ENCODE measurements at places on chromosomes 7 and 10. TPM values are rescaled to one million over a fixed set of nuclear protein-coding genes. Genes with fewer than 3 reads are reported as not detected.

DNA sequence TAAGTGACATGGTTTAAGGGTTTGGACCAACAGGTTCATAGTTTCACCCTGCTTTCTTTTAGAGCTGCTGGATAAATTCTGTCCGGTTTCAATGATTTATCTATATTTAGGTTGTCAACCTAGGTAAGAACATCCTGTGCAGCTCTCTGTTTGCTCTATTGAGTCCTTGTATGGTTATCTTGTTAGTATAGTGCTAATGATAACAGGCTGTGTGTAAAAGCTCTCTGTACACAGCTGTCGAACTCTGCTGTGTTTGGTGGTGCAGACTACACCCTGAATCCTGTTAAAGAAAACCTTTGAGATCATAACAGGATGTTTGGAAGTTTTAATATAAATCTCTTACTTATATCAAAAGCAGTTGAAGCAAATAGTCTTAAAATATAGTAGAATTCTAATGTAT, 219.2 kb downstream of the SDK1 start:
- no peak overlapping the region for H3K4me3 ChIP-seq
- H3K36me3 ChIP-seq = no peaks in the 10 kb centered on the region
- no peak overlapping the region for H3K27ac ChIP-seq
- no peaks in the 10 kb centered on the region for H3K27me3 ChIP-seq

GRCh38 chr10:10141782-10142382, 875.8 kb upstream of the CELF2 start:
- H3K36me3 ChIP-seq = no peaks in the 10 kb centered on the region
- no peak for DNase-seq
- no peaks in the 10 kb centered on the region for H3K4me1 ChIP-seq
- no peak overlapping the region for H3K27ac ChIP-seq
- H3K27me3 ChIP-seq = no peaks in the 10 kb centered on the region

- H3K27me3 ChIP-seq = no peaks in the 10 kb centered on the region
- H3K27ac ChIP-seq = no peak overlapping the region
- H3K36me3 ChIP-seq = no peaks in the 10 kb centered on the region
- H3K4me3 ChIP-seq = no peak overlapping the region
- no peak for DNase-seq
Observed at GRCh38 chr7:13897819-13898218, 91.6 kb downstream of the ETV1 start.

GRCh38 chr7:8056439-8056838, 87.8 kb downstream of the GLCCI1 start:
- DNase-seq = no peak
- H3K36me3 ChIP-seq = peaks cover 25% of the 10 kb centered on the region
- H3K27me3 ChIP-seq = no peaks in the 10 kb centered on the region
- H3K4me3 ChIP-seq = no peak overlapping the region
- no peak overlapping the region for H3K27ac ChIP-seq

GRCh38 chr7:7212612-7213011, 30.3 kb downstream of the C1GALT1 start:
- H3K4me1 ChIP-seq = peaks cover 6% of the 10 kb centered on the region
- H3K36me3 ChIP-seq = no peaks in the 10 kb centered on the region
- H3K4me3 ChIP-seq = no peak overlapping the region

GRCh38 chr10:14601872-14602725, 172.6 kb downstream of the FAM107B start:
- peaks cover 55% of the 10 kb centered on the region for H3K4me1 ChIP-seq
- H3K4me3 ChIP-seq = peak overlapping the region; percentile 85
- DNase-seq = peak; percentile 83

DNA sequence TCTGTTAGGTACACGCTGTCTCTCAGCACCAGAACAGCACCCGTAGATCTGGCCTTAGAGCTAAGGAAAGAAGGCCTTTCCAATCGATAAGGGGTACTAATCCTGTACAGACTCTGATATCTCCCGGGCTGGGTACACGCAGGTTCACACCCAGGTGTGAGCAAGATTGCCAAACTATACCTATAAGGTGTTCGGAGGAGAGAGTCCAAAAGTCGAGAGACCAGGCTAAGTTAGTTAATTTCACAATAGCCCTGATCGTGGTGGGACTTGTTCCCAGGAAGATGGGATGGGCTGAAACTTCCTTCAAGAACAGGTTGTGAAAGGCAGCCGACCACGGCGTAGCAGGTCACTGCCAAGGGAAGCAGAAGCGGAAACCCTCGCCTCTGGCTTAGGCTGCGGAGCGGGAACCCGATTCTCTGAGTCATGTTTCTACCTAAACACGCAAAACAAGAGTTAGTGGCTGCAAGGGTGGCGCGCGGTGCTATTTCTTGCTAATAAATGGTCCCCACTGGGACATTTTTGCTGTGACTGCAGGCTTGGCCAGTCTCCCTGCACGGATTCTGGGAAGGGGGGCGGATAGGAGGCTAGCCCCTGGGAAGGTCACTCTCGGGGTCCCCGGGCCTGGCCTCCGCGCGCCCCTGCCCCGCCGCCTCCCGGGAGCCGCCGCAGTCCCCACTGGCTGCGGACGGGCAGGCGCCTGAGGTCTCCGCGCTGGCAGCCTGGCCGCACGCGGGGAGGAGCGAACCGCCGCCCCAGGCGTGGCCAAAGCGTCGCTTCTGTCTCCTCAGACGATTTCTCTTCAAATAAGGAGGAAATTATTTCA, 75.4 kb upstream of the PDSS1 start:
- H3K27ac ChIP-seq = no peak overlapping the region
- peak overlapping the region; percentile 23 for H3K4me3 ChIP-seq
- H3K27me3 ChIP-seq = no peaks in the 10 kb centered on the region
- DNase-seq = peak; percentile 16

The TMEM196 gene
- not detected for total RNA-seq

- H3K36me3 ChIP-seq = no peaks in the 10 kb centered on the region
- no peak overlapping the region for H3K4me3 ChIP-seq
- no peaks in the 10 kb centered on the region for H3K4me1 ChIP-seq
Observed at GRCh38 chr10:79563426-79563825, 3.2 kb upstream of the SFTPA2 start.

GRCh38 chr10:99834410-99834809, 52.0 kb downstream of the ABCC2 start:
- no peaks in the 10 kb centered on the region for H3K27me3 ChIP-seq
- H3K27ac ChIP-seq = no peak overlapping the region
- no peak overlapping the region for H3K4me3 ChIP-seq
- no peak for DNase-seq
- no peaks in the 10 kb centered on the region for H3K36me3 ChIP-seq

DNA sequence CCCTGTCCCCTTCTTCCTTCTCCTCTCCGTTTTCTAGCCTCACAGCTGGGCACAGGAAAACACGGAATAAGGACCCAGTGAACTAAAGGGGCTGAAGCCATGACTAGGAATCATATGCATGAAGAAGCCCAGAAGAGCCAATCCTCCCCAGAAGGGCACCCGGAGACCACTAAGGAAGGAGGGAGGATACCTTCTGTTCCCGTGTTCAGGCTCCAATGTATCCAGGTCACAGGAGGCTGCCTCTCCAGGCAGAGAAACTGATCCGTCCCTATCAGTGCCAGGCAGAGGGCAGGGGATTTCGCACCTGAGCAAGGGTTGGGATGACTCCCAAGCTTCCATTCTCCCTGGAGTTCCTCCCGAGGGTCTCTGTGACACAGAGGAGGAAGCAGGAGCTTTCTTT, 246.6 kb downstream of the SNX10 start:
- no peak overlapping the region for H3K4me3 ChIP-seq
- H3K27me3 ChIP-seq = peaks cover 15% of the 10 kb centered on the region
- H3K4me1 ChIP-seq = no peaks in the 10 kb centered on the region
- H3K27ac ChIP-seq = no peak overlapping the region

DNA sequence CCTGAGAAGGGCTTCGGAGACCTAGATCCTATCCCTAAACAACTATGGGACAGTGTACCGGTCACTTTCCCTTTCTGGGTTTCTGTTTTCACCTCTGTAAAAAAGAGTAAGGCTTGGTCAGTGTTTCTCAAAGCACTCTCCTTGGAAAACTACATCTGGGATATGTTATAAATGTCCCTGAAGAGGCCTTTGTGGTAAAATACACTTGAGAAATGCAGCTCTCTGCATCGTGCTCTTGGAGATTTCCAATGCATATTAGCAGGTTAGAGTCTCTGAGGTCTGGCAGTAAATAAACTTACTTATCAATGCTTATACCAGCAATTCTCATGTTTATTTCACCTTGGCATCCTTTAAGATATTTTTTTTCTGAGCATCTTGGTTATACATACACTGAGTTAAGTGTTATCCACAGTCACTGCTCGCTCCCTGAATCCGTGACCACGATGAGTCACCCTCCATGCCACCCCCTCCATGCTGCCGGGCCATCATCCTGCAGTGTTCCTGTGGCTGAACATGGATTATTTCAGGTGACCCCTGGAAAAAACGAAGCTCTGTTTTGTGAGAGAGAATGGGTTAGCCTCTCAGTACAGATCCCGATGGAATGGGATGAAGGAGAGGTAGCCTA, 3.3 kb upstream of the TBXAS1 start:
- H3K36me3 ChIP-seq = no peaks in the 10 kb centered on the region
- H3K27me3 ChIP-seq = no peaks in the 10 kb centered on the region
- H3K4me1 ChIP-seq = peaks cover 27% of the 10 kb centered on the region
- H3K4me3 ChIP-seq = no peak overlapping the region

The NEUROD6 gene
- total RNA-seq = not detected

DNA sequence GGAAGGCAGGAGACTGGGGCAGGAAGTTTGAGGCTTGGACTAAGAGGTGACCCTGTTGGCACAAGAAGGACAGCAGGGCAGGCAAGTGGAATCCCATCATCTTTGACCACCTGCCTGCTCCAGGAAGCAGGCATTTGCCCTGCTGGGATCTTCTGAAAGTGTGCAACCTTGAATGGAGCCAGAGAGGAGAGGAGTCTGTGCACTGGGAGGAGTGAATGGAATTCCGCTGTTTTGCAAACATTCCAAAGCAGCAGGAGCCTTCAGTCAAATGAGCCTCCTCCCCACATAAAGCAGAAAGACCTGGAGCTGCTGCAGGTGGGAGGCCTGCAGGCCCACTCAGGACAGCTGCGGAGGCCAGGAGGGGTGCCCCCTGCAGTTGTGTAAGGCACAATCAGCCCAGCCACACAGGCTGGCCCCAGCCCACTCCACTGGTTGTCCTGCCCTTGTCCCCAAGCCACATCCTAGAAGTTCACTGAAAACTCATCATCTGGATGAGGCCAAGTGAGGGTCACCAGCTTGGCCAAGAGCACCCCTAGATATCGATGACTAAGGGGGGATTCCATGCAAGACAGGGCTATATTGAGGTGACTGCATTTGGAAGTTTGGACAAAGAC, 249.5 kb downstream of the RPS24 start:
- H3K27ac ChIP-seq = no peak overlapping the region
- DNase-seq = no peak
- no peaks in the 10 kb centered on the region for H3K4me1 ChIP-seq
- no peaks in the 10 kb centered on the region for H3K27me3 ChIP-seq
- no peaks in the 10 kb centered on the region for H3K36me3 ChIP-seq

The HTR7 gene
- not detected for total RNA-seq

GRCh38 chr7:155066417-155066950, 3.6 kb upstream of the HTR5A start:
- no peaks in the 10 kb centered on the region for H3K36me3 ChIP-seq
- H3K4me1 ChIP-seq = no peaks in the 10 kb centered on the region
- H3K4me3 ChIP-seq = no peak overlapping the region
- H3K27me3 ChIP-seq = peaks cover 22% of the 10 kb centered on the region

GRCh38 chr7:46210467-46210866, 289.4 kb upstream of the IGFBP3 start:
- no peak overlapping the region for H3K27ac ChIP-seq
- no peak for DNase-seq
- H3K27me3 ChIP-seq = no peaks in the 10 kb centered on the region
- no peaks in the 10 kb centered on the region for H3K36me3 ChIP-seq
- no peak overlapping the region for H3K4me3 ChIP-seq
- H3K4me1 ChIP-seq = no peaks in the 10 kb centered on the region

- no peak overlapping the region for H3K27ac ChIP-seq
- no peaks in the 10 kb centered on the region for H3K36me3 ChIP-seq
- no peak overlapping the region for H3K4me3 ChIP-seq
- H3K27me3 ChIP-seq = no peaks in the 10 kb centered on the region
- H3K4me1 ChIP-seq = no peaks in the 10 kb centered on the region
Observed at GRCh38 chr7:11858622-11859302, 26.8 kb upstream of the THSD7A start.

GRCh38 chr10:8331896-8332729, 277.6 kb downstream of the GATA3 start:
- H3K27me3 ChIP-seq = no peaks in the 10 kb centered on the region
- peak; percentile 31 for DNase-seq
- H3K36me3 ChIP-seq = no peaks in the 10 kb centered on the region
- H3K4me3 ChIP-seq = no peak overlapping the region

The MAT1A gene
- total RNA-seq = not detected

The IMPDH1 gene
- total RNA-seq = 52.3 TPM

GRCh38 chr10:78864761-78865537, 203.8 kb upstream of the ZMIZ1 start:
- no peaks in the 10 kb centered on the region for H3K27me3 ChIP-seq
- H3K4me1 ChIP-seq = no peaks in the 10 kb centered on the region
- no peak overlapping the region for H3K4me3 ChIP-seq
- H3K27ac ChIP-seq = no peak overlapping the region
- DNase-seq = no peak

GRCh38 chr10:127055263-127055662, 141.1 kb downstream of the INSYN2A start:
- no peaks in the 10 kb centered on the region for H3K4me1 ChIP-seq
- no peak for DNase-seq

DNA sequence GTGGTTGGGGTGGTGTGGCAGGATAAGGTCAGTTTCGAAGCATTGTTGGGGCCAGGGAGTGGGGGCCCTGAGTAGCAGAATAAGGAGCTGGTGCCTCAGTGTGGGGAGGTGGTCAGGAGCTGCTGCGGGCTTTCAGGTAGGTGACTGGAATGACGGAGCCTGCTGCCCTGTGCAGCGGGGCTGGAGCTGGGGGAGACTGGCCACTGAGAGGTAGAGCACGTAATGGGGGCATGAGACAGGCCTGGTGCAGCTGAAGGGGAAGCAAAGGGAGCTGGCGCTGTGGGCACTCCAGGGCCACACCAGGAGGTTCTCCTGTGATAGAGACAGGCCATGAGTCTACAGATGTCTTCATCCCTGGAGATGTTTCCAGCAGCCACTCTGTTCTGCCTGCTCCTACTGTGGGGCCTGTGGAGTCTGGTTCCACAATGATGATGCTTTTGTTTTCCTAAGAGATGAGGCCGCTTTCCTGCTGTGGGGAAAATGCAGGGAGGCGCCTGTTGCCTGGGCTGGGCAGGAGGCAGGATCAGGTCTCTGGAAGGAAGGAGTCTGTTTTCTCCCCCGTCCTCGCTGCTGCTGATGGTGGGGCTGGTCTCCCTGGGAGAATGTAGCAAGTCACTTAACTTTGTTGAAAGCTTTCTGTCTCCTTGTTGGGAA, 31.1 kb downstream of the NUB1 start:
- H3K4me1 ChIP-seq = no peaks in the 10 kb centered on the region
- DNase-seq = no peak
- no peaks in the 10 kb centered on the region for H3K27me3 ChIP-seq
- H3K36me3 ChIP-seq = peaks cover 2% of the 10 kb centered on the region
- H3K27ac ChIP-seq = no peak overlapping the region

The IQUB gene
- 0.27 TPM for total RNA-seq

- H3K36me3 ChIP-seq = no peaks in the 10 kb centered on the region
- no peak overlapping the region for H3K4me3 ChIP-seq
- no peaks in the 10 kb centered on the region for H3K27me3 ChIP-seq
- DNase-seq = no peak
Observed at GRCh38 chr7:83611776-83612175, 37.2 kb downstream of the SEMA3E start.

The LLCFC1 gene
- not detected for total RNA-seq

GRCh38 chr10:117532451-117533107, 10.0 kb upstream of the EMX2 start:
- no peak overlapping the region for H3K4me3 ChIP-seq
- H3K36me3 ChIP-seq = no peaks in the 10 kb centered on the region
- H3K4me1 ChIP-seq = peaks cover 3% of the 10 kb centered on the region
- peaks cover 33% of the 10 kb centered on the region for H3K27me3 ChIP-seq
